ENCODE measurements at places on chromosomes 3 and 15.

DNA sequence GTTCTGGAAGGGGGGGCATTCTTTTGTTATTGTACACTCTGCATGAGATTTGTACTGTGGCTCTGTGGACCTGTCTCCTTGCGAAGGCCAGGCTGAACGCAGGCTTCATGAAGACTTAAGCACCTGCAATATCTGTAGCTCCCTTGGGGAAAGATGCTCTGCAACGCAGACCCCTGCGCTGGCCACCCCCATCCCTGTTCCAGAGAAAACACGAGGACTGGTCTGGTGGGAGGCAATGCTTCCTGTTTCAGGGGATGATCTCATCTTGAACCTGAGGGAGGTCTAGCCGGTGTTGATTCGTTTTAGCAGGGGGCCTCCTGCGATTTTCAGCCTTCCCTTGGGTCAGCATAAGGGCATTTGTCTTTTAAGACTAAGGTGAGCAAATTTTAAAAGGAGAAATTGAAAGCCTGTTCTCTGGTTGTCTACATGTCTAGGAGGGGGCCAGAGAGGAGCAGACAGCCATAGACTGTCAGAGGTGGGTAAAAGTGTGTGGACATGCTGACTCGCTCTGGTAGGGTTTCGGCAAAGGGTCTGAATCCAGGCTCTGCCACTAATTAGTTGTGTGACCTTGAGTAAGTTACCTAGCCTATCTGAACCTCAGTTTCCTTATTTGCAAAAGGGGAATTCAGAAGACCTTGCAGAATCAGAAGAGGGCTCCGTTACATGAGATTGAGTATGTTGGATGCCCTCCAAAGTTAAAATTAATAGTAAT lies 80.9 kb upstream of the RASGRF1 start:
- no peak for DNase-seq

GRCh38 chr15:58486062-58486461 lies 54.3 kb downstream of the LIPC start:
- DNase-seq = no peak

GRCh38 chr3:139414608-139415224 lies 25.3 kb upstream of the COPB2 start:
- DNase-seq = no peak

- no peak for DNase-seq
Measured at GRCh38 chr3:8261018-8261417, 240.6 kb upstream of the LMCD1 start.

All from stimulated activated CD4-positive, alpha-beta T cell treated with anti-CD3 and anti-CD28 coated beads, Interleukin-15, amount 100 ng/mL, for 48 hours (primary cell).